ENCODE measurements at places on chromosomes 4 and X.
A peak's percentile ranks its signal among the peaks of the same experiment; 100 is the strongest.

DNA sequence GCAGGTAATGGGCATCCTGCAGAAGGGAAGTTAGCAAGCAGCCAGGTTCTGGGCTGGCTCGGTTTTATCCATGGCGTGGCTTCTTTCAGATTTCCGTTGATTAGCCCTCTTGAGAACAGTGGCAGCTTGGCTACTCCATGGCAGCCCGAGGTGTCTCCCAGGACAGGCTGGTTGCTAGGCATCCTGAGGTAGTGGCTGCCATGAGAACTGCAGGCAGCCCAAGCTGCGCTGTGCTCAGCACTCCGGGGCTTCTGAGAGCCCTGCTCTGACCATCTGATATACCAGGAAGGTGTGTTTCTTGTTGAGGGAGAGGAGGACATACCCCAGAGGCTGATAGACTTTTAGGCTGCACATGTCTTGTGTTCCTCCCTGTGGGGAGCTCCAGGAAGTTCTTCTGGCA, 253.4 kb upstream of the CASK start:
- no peak for DNase-seq

DNA sequence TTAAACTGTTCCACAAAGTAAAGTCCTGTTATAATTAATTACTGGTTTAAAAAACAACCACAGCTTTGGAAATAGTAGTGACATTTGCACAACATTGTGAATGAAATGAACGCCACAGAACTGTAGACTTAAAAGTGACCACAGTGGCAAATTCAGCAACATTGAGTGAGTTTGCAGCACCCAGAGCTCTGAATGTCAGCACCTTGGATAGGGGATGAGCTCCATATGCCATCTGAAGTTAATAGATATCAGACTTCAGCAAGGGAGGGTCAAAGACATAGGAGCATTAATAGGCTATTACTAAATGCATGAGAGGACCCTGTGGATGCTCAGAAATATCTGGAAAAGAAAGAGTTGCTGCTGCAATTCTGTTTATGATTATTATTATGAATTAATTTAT, 55.3 kb upstream of the KCNIP4 start:
- no peak for DNase-seq

DNA sequence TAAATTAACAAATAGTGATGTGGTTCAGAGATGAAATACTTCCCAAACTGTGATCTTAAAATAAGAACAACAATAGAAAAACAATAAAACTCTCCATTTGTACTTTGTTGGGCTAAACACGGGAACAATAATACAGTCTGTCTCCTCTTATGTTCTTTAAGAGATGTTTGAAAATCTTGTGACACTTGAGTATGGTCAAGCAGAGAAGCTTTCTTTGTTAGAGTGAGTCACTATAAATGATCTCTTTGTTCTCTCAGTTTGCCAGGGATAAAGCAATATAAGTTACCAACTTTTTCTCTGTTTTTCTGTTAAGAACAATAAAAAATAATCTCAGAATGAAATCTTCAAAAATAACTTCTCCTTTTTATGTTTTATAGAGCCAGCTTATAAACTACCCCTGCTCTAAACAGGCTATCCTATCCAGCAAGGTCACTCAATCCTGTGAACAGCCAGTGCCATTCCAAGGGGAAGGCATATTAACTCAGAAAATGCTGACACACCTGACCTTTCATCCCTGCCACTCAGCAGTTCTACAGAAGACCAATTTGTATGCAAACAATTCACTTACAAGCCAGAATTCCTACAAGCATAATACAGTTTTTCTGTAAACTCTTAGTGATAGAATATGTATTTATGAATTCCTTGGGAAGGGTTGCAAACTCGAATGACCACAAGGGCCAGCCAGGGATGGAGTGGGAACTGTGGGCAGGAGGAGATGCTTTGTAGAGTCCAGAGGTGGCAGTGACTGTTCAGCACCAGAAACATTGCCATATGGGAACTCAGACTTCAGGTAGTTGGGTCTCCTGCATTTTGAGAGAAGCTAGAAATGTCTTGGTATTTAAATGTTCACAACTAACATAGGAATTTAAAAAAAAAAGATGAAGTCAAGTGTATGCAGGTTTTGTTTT, 52.2 kb downstream of the AFM start:
- no peak for DNase-seq

DNA sequence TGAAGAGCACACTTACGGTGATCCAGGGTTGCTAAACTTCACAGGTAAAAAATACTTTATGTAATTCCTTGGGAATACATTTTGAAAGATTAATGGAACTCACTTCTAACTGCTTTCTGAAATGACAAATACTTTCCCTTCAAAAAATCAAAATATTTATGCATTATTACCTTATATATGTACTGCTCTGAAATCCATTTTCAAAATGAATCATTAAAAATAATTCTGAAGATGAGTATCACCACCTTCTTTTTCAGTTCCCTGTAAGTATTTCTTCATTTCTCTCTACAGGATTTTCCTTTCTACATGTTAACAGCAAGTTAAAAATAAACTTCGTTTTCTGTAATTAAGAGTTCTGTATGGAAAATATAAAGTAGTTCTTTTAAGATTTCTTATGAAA, 428.6 kb downstream of the TMA16 start:
- DNase-seq = no peak

GRCh38 chr4:99868126-99868596, 26.1 kb downstream of the LAMTOR3 start:
- DNase-seq = peak; percentile 42

- DNase-seq = no peak
These were observed 73.1 kb downstream of the PALLD start for GRCh38 chr4:168569931-168570276.

DNA sequence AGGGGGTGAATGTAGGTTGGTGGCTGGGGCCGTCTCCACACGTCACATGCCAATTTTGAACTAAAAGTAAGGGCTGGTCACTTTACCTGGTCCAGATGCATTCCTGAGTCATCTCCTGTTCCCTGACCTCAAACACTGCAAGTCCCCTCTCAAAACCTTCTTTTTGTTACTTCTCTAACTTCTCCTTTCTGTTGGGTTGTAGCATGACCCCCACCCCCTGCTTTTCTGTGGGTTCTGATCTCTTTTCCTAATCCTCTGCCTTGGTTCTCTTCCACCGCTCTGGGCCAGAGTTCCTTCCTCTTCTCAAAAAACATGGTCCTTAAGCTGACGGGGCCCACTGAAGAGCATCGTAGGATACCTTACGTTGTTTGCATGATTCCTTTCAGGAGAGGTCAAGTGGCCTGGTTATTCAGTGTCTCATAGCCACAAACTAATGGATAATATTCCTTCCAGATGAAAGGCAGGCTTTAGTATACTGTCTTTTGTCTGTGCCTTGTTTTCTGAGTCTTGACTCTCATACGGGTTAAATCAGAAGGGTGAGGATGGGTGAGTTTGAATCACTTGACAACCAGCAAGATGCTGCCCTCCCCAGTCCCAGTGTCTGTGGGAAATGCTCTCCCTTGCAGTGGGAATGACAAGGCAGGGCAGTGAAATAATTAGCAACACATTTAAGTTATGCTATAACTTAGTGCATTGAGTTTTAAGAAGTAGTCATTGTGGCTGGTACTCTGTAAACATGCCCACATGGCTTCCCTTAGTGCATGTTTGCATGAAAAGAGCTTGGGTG, 15.1 kb downstream of the SMS start:
- no peak for DNase-seq

DNA sequence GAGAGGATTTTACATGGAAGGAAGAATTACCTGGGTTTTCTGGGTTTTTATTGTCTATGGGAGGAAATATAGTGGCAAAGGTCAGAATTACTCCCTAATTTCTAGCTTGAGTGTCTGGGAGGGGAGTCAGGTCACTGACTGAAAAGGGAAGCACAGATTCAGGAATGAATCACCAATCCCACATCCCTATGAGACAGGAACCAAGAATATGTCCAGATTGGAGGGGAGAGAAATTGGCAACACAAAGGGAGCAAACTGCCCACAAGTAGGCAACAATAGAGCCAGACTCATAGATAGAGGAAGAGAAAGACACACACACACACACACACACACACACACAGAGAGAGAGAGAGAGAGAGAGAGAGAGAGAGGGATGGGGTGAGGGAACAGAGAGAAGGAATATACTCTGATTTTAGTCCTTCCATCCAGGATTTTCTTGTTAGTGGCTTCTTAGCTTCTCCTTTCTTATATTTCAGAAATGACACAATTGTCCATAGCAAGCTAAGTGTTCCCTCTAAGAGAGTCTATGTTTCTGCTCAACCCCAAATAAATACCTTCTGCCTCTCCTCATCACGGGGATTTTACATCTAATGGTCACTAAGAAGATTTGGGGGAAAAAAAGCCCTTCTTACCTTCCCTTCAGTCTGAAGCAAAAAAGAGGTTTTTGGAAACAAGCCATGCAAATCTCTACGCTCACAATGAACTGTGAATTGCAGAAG, 12.0 kb downstream of the P2RY10 start:
- DNase-seq = no peak

GRCh38 chr4:80049402-80049801, 23.6 kb downstream of the ANTXR2 start:
- DNase-seq = no peak

DNA sequence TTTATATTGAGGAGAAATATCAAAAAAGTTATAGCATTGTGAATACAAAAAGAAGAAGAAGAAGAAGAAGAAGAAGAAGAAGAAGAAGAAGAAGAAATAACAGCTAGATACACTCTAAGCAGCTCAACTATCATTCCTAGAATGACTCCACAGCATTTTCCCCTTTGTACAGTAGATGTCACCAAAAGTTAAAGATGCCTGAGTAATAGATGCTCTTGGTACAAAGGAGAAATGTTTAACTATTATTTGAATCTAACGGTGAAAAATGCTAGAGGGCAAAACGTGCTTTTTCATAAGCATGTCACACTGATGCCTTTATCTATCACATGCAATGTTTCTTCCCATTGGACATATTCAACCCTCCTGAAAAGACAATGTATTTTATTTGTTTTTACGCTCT, 178.4 kb upstream of the GPRIN3 start:
- no peak for DNase-seq

GRCh38 chr4:30429813-30430761, 290.1 kb upstream of the PCDH7 start:
- DNase-seq = peak; percentile 82

Data from HS-5 (cell line).